ENCODE measurements at places on chromosomes 4 and X.

GRCh38 chr4:105158837-105159236, 12.2 kb downstream of the TET2 start:
- DNase-seq = no peak

GRCh38 chr4:141706445-141706844, 70.1 kb downstream of the IL15 start:
- DNase-seq = no peak

- no peak for DNase-seq
Measured at GRCh38 chr4:2962614-2963174, 512 bp downstream of the NOP14 start.

- no peak for DNase-seq
Measured at GRCh38 chr4:152938237-152938947, 2.3 kb downstream of the FHDC1 start.

GRCh38 chrX:17020851-17021821, 74.7 kb downstream of the REPS2 start:
- DNase-seq = no peak

- DNase-seq = no peak
Measured at GRCh38 chr4:53614591-53614990, 23.3 kb upstream of the LNX1 start.

DNA sequence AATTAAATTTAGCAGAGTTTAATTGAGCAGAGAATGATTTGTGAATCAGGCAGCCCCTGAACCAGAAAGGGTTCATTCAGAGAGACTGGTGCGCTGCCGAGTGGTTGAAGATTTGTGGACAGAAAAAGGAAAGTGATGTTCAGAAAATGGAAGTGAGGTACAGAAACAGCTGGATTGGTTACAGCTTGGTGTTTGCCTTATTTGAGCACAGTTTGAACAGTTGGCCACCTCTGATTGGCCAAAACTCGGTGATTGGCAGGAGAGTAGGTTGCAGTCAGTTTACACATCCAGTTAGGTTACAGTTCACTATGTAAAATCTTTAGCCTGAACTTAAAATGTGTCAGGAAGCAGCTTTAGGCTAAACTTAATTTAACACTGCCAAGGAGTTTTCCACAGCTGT, 14.9 kb downstream of the MID1IP1 start:
- DNase-seq = no peak

DNA sequence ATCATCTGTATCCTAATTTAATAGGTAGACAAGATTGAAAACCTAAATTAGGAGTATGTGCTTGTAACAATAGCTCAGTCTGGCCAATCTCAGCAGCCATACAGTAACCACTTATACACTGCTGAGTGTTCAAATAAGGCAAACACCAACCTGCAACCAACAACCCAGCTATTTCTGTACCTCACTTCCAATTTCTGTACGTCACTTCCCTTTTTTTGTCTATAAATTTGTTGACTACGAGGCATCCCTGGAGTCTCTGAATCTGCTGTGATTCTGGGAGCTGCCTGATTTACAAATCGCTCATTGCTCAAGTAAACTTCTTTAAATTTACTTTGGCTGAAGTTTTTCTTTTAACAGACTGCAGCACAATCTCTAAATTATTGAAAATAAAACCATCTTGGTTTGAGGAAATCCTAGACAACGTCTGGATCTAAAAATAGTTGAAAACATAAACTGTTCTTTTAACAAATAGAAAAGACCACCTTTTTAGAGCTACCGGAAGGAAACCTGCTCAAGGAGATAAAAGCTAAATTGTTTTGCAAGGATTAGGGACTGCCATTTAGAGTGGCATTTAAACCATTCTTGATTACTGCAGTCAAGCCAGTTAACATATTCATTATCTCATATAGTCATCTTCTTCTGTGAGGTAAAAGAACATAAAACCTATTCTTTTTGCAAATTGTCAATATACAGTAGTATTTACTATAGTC, 778.1 kb downstream of the SH3BGRL start:
- no peak for DNase-seq

- no peak for DNase-seq
Measured at GRCh38 chr4:95798727-95799126, 41.2 kb upstream of the PDHA2 start.

- no peak for DNase-seq
Measured at GRCh38 chr4:124427095-124427767, 285.3 kb downstream of the ANKRD50 start.
